ENCODE measurements at places on chromosomes 7 and 10.

GRCh38 chr10:50929670-50930069, 44.2 kb upstream of the A1CF start:
- DNase-seq, result no peak

DNA sequence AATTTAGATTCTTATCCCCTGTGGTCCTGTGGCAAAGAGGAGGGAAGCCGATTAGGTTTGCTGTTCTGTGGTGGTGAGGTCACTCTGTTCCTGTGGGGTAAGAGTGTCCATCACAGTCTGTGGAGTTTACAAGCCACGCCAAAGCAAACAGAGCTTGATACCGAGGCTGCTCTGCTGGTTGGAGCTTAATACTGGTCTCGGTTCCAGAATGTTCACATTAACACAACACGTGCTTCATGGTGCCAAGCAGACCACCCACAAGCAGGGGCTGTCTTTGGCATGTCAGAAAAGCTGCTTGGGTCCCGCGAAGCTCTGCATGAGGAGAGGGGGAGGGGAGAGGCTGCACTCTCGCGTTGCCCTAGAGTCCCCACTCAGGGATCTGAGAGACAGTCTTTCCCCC, 47.5 kb downstream of the DNAJB6 start:
- no peak for DNase-seq

DNA sequence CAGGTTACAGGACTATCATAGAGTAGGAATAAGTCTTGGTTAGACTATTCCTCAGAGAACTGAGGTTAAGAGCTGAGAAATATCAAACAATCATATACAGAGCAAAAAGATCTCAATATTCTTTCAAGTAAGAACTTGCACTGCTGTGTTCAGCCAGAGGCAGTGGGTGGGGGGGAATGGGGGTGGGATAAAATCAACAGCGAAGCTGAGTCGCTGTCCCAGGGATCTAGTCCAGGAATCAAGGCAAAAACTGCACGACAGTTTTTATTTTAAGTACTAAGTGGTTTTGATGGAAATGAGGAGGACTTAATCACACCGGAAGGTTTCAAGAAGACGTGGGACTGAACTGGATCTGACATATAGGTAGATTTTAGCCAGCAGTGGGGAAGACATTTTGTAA, 159.1 kb downstream of the SRPK2 start:
- no peak for DNase-seq

- DNase-seq, result peak; percentile 11
Observed at GRCh38 chr10:68330852-68331454, 911 bp upstream of the HNRNPH3 start.

DNA sequence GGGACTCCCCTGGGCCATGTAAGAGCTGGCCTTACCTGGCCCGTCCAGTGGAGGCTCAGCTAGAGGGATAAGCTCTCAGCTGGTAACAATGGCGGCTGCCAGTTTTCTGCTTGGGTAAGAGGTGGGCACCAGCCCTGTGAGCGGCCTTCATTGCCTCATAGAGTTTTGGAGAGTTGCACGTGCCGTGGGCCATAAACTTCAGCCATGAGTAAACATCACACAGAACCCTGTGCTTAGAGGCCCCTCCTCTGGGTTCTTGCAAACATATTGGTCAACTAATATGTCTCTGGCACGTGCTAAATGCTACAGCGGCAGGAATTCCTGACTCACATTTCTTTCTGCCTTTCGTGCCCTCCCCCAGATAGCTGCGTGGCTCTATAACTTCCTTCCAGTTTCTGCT, 103.9 kb upstream of the LEP start:
- DNase-seq, result no peak

DNA sequence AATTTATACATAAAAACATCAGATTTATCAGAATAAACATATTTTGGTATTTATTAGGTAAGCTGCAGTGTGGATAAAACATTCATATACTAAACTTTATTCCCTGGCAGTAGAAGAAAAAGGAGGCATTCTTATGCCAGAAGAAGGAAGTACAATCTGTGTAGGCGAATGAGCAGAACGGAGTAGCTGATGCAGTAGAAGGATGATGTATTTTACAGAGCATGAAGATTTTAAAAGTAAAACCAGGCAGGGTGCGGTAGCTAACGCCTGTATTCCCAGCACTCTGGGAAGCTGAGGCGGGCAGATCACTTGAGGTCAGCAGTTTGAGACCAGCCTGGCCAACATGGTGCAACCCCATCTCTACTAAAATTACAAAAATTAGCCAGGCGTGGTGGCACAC, 294.9 kb upstream of the MKLN1 start:
- DNase-seq, result no peak

DNA sequence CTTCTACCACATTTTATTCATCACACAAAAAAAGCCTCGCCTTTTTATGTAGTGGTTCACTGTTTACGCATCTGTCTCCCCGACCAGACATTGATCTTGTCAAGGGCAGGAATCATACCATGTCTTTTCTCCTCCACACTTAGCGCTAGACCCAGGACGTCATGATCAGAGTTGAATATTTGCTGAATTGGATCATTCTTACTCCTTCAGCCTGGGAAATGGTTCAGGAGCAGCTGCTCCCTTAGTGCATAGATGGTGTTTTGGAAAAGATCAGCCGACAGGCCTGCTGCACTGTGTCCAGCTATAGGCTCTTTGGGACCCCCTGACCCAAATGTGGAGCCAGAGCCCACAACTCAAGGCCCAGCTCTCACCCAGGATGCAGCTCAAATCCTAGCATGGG, 249.1 kb upstream of the TMEM72 start:
- no peak for DNase-seq

DNA sequence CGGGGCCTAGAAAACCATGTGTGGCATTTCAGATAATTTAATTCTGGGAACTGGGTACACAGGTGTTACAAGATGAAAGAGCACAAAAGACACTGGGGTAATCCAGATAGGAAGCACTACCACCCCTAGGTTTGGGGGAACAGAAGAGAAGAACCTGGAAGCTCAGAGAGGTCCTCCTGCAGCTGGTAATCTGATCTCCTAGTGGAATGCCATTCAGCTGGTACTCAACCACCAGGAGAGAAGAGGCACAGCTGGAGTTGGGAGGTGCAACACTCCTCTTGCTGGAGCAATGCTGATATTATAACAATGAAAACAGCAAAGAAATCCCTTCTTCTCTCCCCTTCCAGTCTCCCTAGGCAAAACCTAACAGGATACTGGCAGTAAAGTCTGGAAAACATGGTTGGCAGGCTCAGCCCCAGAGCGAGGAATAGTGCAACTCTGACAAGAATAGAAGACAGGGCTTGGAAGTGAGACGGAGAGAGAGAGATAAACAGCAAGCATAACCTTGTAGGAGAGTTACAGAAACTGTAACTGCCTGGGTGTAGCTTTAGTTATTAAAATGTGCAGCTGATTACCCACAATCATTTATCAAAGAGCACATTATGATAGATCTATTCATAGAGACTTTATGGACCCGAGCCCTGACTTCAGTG, 35.0 kb downstream of the NRF1 start:
- DNase-seq, result no peak

DNA sequence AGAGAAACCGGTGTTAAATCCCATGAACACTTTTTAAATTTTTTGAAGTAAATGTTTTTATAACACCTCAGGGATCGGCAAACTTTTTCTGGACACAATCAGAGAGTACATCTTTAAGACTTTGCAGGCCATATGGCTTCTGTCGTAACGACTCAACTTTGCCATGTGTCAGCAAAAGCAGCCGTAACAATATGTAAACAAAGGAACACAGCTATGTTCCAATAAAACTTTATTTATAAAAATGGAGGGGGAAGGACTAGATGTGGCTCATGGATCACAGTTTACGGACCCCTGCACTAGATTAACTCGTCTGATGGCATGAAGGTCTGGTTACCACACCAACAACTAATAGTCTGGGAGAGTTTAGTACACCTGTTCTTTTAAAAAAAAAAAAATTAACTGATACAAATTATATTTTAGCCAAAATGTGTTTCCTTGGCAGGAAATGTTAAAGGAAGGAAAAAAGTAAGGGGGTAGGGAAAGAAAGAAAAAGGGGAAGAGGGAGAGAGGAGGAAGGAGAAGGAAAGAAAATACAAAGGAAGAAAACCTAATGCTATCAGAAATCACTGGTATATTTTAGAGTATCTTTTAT, 50.2 kb downstream of the ABI1 start:
- DNase-seq, result no peak

DNA sequence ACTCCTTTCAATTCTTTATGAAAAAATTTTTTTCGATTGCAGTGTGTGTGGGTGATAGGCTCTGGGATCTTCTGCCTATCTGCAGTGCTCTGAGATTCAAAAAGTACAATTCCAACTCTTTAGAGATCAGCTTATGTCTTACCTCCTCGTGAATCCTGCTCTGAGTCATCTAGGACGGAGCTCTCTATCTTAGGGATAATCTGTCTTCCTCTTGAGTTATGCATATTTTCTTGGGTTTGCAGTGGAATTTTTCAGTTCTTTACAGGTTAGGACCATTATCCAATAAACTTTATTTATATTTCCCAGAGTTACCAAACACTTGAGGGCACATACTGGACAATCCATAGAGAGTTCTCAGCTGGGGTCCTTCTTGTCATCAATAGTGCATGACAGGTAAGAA, 428.6 kb downstream of the ACTR3B start:
- DNase-seq, result no peak

GRCh38 chr10:62671104-62671503, 133.4 kb upstream of the ADO start:
- DNase-seq, result no peak

DNA sequence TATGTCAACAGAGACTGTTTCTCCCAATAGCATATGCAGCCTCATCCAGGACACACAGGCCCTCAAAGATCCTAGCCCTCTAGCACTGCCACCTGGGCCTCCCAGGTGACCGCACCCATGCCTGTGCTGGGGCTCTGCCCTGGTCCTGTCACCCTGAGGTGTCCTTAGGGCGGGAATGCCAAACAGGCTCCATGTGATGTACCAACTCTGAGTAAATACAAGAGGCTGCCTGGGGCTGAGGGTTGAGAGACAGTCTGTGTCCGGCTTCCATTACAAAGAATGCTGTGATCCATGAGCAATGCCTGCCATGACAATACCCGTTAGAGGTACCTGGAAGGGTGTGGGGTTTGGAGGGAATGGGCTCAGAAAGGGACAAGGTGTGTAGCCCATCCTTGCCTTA, 83.0 kb upstream of the KAT6B start:
- no peak for DNase-seq

DNA sequence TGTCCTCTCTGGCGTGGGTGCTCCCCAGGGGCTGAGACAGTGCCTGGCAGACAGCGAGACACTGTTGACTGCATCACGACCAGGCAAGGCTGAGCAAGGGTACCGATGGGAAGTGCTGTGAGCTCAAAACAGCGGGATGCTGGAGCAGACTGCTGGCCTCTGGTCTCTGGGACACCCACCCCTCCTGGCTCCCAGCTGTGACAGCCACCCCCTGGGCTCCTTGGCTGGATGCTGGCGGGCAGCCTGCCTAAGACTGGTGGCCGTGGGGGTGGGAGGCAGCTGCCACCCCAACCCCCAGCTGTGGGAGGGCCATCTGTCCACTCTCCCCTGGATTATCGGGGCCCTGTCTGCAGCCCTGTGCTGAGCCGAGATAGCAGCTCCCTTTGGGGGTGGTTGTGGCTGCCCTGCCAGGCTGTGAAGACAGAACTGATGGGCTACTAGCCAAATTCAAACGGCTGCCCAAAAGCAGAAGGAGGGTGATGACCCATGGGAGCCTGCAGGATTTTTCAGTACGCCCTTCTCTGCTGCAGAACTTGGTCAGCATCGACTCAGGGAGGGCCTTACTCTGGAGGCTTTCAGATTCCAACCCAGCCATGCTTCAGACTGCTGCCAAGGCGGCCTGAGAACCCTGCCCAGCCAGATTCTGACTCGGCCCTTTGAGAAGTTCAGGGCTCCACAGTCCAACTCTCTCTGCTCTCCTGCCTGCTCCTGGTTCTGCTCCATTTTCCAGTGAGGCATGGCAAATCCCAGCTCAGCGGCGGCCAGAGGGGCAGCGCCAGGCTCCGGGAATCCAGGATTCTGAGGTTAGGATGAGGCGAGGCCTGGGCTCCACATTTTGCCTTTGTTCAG, 125.3 kb downstream of the NEURL1 start:
- no peak for DNase-seq

DNA sequence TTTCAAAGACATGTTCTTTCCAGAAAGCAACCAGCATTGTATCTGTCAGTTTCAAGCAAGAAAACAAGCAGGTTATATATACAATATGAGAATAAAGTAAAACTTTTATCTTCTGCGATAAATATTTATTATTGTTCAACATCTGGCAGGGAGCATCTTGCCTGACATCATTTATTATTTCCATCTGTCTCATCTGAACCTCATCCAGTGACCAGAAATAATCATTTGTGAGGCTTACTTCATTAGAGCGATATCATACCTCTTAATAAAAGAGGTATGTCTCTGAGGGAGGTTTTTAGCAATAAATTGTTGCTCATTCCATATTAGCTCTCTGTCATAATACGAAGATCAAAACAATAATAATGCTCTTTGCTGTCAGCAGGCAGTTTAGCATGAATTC, 226.1 kb downstream of the CDC14C start:
- DNase-seq, result no peak

- no peak for DNase-seq
Observed at GRCh38 chr7:125088555-125088954, 158.9 kb upstream of the POT1 start.

DNA sequence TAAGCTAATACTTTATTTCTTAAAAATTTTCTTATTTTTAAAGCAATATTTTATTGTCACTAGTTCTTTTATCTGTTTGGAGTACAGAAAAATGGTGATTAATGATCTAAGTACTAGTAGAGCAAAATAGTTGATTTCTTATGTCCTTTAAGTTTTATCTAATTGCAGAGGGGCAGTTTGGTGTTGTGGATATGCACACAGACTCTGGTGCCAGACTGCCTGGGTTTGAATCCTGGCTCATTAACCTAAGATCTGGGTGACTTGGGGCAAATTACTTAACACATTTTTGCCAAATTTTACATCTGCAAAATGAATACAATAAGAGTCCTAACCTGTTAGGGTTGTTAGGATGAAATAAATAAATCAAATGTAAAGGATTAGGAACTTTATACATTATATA, 10.7 kb upstream of the PRPS1L1 start:
- no peak for DNase-seq

- no peak for DNase-seq
Observed at GRCh38 chr10:102923601-102924000, 5.5 kb downstream of the CNNM2 start.

- no peak for DNase-seq
Observed at GRCh38 chr7:26520483-26520882, 228.8 kb downstream of the SNX10 start.

DNA sequence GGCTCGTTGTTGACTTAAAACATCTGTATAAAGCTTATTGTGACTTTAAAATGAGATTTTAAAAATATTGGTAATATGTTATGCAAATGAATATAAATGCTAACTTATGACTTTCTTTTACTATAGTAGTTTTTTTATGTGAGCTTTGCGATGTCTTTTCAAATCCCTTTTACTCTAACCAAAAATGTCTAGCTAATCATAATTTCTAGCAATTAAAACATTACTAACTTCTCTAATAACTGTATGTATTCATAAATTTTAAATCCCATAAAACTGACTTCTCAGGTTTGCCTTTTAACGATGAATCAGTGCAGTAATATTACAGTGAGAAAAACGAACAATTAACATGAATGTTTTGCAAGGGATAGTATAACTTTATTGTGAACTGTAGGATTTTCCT, 113.2 kb downstream of the MAPK8 start:
- DNase-seq, result no peak

- no peak for DNase-seq
Observed at GRCh38 chr10:131553581-131553980, 242.1 kb upstream of the TCERG1L start.

Measured in stimulated activated CD4-positive, alpha-beta T cell treated with anti-CD3 and anti-CD28 coated beads, Interleukin-2, amount 100 ng/mL, for 48 hours (primary cell).